Lower leg skin (tissue), 4 donors: ENCODE measurements at places on chromosomes 2 and 18.
A peak's percentile ranks its signal among the peaks of the same experiment; 100 is the strongest.

- DNase-seq, result no peak
These were observed 40.9 kb downstream of the MTHFD2 start for GRCh38 chr2:74239346-74239745.

DNA sequence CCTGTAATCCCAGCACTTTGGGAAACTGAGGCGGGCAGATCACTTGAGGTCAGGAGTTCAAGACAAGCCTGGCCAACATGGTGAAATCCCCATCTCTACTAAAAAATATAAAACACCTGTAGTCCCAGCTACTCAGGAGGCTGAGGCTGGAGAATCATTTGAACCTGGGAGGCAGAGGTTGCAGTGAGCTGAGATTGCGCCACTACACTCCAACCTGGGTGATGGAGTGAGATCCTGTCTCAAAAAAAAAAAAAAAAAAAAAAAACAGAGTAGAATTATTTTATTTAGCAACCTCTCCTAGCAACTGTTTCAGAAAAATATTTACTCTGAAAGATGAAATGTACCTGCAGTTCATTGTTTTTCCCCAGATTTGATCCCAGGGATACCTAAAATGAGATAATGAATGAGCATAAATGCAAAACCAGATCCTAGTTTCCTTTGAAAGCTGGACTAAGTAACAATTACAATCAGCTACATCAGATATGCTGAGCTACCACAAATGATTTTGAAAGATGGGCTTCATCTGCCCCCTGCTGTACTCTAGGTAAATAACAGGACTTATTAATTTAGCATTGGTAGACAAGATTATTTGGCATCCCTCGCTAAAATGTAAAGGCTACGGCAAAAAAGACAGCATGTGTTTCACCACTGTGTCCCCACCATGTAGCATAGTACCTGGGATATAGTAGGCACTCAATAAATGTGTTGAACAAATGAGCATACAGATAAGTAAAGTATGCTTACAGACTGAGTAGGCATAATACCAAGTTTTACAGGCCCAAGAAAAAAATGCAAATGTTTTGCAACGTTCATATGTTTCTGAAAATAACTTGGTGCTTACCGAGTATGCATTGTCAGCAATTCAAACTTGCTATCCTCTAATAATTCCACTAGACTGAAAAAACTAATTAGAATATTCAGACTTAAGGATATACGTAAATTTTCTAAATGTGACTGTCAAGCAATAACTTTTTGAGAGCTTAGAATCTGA is 102.5 kb downstream of the ATL2 start:
- DNase-seq, result peak; percentile 50

DNA sequence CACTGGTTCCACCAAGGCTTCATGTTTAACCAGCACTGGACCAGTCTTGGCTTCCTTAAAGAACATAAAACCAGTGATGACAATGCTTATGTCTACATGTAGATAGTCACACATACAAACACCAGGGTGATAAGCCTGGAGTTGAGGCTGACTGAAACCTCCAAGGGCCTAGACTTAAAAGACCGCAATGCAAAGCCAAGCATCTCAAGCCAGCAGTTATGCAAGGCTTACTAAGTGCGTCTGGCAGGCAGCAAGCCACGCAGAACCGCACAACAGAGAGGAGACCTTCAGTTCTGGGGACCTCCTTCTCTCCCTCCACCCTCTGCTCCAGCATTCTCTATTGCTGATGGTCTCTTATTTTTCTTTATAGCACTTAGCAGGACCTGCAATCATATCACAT is 63.2 kb upstream of the ACAA2 start:
- DNase-seq, result peak; percentile 29

DNA sequence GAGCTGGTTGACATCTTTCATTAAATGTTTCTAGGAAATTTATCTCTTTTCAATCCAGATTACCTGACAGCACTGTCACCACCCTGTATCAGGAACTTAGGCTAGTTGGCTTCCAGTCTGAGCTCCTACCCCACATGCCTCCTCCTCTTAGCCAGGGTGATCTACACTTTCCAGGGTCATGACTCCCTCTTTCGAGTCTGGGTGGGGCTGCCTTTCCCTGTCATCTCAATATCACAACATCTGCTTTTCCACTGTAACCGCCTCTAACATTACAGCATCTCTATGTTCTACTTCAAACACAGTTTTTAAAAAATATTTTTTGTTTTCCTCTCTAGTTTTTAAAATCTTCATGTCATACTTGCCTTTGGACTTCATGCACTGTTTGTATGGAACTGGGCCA is 129.2 kb downstream of the RBMS1 start:
- DNase-seq, result no peak

- peak; percentile 84 for DNase-seq
These were observed 257.6 kb downstream of the CYP26B1 start for GRCh38 chr2:71889759-71890684.

- no peak for DNase-seq
These were observed 182.6 kb upstream of the CHAC2 start for GRCh38 chr2:53584986-53585385.

DNA sequence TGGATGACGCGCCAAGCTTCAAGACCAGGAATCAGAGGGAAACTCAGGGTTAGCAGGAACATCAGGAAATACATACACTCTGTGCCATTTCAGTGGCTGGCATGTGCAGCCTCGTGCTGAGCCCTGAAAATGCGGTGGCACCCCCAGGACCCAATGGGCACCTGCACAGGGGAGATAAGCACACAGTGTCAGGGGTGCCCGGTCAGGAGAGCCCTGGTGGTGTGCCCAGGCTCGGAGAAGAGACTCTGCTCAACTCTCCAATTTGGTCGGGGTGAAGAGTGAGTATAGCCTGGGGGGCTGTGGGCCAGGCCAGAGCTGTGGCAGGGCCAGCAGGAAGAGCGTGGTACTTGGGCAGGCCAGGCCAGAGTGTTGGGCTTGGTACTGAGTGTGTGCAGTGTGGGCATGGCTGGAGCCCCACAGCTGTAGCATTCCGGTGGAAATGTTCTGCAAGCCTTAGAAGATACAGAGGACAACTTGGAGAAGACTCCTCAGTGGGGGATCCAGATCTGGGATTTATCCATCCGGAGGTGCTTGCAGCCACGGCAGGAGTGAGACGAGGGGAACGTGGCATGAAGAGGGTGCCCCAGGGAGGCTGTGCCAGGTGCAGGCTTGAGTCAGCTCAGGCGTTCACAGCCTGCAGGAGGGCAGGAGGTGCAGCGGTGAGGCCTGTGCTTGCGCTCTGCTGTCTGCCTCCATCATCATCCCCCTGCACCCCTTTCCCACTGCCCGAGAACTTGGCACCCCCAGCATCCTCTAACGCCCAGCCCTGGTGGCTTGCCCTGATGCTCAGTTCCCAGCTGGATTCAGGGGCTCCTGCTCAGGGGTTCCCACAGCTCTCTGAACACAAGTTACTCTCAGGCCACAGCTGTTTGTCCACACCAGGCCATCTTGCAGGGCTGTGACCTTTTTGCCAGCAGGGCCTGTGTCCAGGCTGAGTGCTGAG is 451.7 kb upstream of the HS6ST1 start:
- peak; percentile 64 for DNase-seq
